ENCODE measurements at places on chromosomes 3 and 15.
A peak's percentile ranks its signal among the peaks of the same experiment; 100 is the strongest.

DNA sequence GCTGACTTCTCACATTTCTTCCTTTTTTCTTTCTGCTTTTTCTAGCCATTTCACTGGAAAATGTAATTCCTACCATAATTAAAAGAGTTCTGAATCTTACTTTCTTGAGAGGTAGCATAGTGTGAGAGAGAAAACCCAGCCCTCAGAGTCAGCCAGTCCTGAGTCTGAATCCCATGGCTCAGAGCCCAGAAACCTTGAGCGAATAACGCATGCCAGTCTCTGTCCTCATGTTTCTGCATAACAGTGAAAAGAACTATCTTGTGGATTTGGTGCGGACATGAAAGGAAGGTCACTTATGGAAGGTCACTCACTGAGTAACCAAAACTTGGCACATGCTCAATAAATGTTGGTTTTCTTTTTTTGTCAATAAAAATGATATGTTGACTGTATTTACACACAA lies 29.3 kb upstream of the SLCO3A1 start:
- no peak overlapping the region for H3K27ac ChIP-seq
- H3K4me3 ChIP-seq = no peak overlapping the region
- peak; percentile 10 for DNase-seq

DNA sequence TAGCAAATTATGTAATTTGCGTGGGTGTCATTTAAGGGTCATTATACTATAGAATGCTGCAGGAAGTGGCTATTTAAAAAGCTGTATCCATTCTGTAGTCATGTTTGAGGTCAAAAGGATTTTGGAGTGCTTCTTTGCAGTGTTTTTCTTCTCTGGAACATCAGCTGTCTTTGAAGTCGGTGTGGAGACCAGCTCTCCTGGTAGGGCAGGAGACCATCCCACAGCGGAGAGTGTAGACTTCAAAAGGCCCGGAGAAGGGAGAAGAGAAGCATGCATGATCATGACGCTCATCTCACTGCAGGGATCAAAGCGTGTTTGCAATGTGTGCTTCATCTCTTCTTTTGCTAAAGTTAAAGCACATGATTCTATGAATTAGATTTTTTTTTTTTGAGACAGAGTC lies 19.9 kb downstream of the PXK start:
- no peak overlapping the region for H3K27ac ChIP-seq
- no peaks in the 10 kb centered on the region for H3K36me3 ChIP-seq
- H3K4me3 ChIP-seq = no peak overlapping the region
- peaks cover 10% of the 10 kb centered on the region for H3K4me1 ChIP-seq
- no peaks in the 10 kb centered on the region for H3K27me3 ChIP-seq

DNA sequence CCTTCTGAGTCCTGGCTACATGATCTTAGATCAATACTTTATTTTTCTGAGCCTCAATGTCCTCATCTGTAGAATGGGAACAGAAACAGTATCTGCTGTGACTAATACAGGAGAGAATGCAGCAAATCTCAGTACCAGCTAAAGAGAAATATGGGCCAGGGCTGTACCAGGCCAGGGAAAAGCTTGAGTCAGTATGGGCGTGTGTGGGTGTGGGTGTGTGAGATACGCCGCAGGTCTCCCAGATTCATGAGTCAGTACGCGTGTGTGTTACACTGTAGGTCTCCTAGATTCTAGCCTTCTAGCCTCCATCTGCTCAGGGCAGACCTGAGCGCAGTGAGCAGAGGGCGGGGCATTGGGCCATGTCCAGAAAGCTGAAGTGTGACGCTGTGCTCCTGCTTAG lies 15.2 kb downstream of the GNAI2 start:
- no peak overlapping the region for H3K27ac ChIP-seq
- H3K27me3 ChIP-seq = no peaks in the 10 kb centered on the region
- peaks cover 2% of the 10 kb centered on the region for H3K36me3 ChIP-seq

- H3K4me3 ChIP-seq = peak overlapping the region; percentile 74
- peak; percentile 73 for DNase-seq
- H3K27ac ChIP-seq = no peak overlapping the region
- H3K27me3 ChIP-seq = peaks cover 100% of the 10 kb centered on the region
These were observed 885 bp downstream of the EFCC1 start for GRCh38 chr3:129001806-129002572.

- peaks cover 21% of the 10 kb centered on the region for H3K36me3 ChIP-seq
- no peaks in the 10 kb centered on the region for H3K27me3 ChIP-seq
- DNase-seq = no peak
- H3K27ac ChIP-seq = no peak overlapping the region
- no peak overlapping the region for H3K4me3 ChIP-seq
- H3K4me1 ChIP-seq = no peaks in the 10 kb centered on the region
These were observed 105.3 kb downstream of the MAP4 start for GRCh38 chr3:47910777-47911440.

- DNase-seq = peak; percentile 64
- H3K4me3 ChIP-seq = no peak overlapping the region
- H3K4me1 ChIP-seq = 0 out of 2 replicates have a peak, but pooled peaks cover 4% of the 10 kb centered on the region
- H3K36me3 ChIP-seq = no peaks in the 10 kb centered on the region
- H3K27me3 ChIP-seq = no peaks in the 10 kb centered on the region
These were observed 43.0 kb upstream of the ABI3BP start for GRCh38 chr3:101036213-101036618.

DNA sequence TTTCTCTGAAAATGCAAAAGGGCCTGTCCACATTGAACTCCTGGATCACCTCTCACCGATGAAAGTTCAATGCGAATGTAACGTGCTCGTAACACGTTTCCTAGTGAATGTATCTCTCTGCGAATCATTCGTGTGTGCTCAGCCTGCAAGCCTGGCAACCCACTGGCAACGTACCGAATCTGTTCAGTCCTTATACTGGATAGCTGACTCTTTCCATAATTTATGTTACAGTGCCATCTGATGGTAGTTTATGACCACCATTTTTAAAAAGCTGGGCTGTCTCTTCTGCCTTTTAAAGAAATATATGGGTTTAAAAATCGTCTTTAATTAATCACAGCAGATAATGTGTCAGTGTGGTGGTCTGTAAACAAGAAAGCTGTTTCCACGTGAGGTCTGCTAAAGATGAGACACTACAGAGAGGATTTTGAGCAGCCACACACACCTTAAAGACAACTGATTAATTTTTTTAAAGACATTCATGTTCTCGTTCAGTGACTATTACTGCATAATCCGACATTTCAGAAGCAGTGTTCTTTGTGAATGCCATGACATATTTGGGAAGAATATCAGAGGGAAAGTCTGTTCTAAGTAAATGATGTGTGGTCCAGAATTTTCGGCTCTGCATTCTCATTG lies 69.4 kb upstream of the FOXP1 start:
- no peak overlapping the region for H3K27ac ChIP-seq
- peaks cover 35% of the 10 kb centered on the region for H3K4me1 ChIP-seq
- DNase-seq = peak; percentile 68
- no peaks in the 10 kb centered on the region for H3K36me3 ChIP-seq

DNA sequence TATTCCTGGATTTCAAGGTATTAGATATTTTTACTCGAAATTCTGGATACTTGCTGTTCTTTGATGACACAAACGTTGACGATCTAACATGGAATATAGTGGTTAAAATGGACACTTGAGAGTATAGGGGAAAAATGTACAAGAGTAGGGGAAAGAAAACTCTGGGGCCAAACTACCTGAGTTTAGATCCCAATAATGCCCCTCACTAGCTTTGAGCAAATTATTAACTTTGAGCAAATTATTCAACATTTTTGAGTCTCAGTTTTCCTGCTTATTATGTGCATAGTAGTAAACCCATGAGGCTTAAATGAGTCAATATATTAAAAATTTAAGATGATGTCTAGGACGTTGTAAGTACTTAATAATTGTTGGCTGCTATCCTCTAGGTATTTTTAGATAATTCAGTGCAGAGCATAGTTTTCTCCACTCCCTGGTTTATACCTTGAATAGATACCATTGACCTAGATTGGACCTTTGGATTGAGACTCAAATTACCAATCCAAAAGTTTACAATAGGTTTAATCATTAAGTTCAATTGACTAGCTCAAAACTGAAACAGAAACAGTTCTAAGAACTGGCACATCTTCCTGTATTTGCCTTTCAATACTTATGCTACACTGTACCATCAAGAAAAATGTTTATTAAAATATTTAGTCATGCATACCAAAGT lies 4.5 kb downstream of the ADGRG7 start:
- no peak overlapping the region for H3K4me3 ChIP-seq
- H3K27me3 ChIP-seq = no peaks in the 10 kb centered on the region
- no peaks in the 10 kb centered on the region for H3K36me3 ChIP-seq

DNA sequence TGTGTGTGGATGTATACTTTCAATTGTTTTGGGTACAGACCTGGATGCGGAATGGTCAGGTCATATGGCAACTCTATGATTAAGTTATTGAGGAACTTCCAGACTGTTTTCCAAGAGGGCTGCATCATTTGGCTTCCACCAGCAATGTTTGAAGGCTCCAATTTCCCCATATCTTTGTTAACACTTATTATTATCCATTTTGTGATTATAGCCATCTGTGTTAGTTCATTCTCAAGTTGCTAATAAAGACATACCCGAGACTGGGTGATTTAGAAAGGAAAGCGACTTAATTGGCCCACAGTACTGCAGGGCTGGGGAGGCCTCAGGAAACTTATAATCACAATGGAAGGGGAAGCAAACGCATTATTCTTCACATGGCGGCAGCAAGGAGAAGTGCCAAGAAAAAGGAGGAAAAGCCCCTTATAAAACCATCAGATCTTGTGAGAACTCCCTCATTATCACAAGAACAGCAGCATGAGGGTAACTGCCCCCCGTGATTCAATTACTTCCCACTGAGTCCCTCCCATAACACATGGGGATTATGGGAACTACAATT lies 31.1 kb upstream of the ALDH1A2 start:
- no peak overlapping the region for H3K4me3 ChIP-seq
- H3K27me3 ChIP-seq = no peaks in the 10 kb centered on the region
- H3K27ac ChIP-seq = no peak overlapping the region
- DNase-seq = no peak
- no peaks in the 10 kb centered on the region for H3K36me3 ChIP-seq

- no peaks in the 10 kb centered on the region for H3K27me3 ChIP-seq
- H3K36me3 ChIP-seq = no peaks in the 10 kb centered on the region
- no peak overlapping the region for H3K4me3 ChIP-seq
- DNase-seq = no peak
These were observed 188.7 kb upstream of the EIF1B start for GRCh38 chr3:40120806-40121205.

DNA sequence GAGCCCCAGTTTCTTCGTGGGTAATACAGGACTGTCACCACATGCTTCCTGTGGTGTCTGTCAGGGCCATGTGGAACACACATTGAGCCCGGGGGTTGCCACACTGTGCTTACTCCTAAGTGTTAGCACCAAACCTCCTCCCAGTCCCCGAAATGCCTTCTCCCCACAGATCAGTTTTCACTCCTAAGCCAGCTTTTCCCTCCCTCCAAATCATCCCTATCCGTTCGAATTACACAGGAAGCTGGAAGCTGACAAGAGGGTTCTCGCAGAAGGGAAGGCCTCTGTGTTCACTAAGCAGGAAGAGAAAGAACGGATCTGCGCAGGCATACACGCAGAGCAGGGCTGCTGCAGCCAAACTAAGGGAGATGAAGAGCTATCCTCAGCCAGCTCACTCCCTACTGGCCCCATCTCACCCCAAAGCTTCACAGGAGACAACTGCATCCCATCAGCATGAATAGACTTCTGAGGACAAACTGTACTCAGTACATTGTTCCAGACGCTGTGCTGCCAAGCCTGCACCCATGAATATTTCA lies 32.3 kb downstream of the XXYLT1 start:
- no peak for DNase-seq
- H3K4me1 ChIP-seq = peaks cover 18% of the 10 kb centered on the region
- H3K27ac ChIP-seq = no peak overlapping the region
- H3K36me3 ChIP-seq = no peaks in the 10 kb centered on the region
- no peak overlapping the region for H3K4me3 ChIP-seq

DNA sequence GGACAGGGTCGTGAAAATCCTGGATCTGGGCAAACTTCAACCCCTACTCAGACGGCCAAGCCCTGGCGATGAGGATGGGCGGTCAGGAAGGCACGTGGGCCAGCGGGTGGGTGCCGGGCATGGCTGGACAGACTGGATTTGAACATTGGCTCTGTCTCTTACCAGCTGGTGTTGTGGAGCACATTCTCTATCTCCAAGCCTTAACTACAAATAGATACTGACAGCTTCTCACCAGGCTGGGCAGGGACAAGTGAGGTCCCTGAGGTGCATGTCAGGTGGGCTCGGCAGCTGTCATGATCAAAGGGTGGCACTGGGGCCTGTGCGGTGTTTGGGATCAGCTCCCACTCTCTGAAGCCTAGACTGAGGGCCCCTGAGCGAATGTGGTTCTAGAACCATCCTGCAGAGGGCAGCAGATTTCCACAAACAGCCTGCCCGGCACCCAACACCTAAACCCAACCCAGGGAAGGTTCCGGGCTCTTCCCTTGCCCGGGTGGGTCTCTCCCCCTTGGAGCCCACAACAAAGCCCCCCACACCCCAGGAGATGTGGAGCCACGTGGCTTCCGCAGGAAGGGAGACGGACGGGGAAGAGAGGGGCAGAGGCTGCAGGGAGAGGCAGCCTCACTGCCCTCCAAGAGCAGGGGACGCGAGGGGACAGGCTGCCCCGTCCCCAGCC lies 58.4 kb downstream of the RGMA start:
- no peak overlapping the region for H3K27ac ChIP-seq
- no peaks in the 10 kb centered on the region for H3K4me1 ChIP-seq
- H3K4me3 ChIP-seq = no peak overlapping the region
- DNase-seq = peak; percentile 87
- H3K27me3 ChIP-seq = no peaks in the 10 kb centered on the region
- H3K36me3 ChIP-seq = no peaks in the 10 kb centered on the region

DNA sequence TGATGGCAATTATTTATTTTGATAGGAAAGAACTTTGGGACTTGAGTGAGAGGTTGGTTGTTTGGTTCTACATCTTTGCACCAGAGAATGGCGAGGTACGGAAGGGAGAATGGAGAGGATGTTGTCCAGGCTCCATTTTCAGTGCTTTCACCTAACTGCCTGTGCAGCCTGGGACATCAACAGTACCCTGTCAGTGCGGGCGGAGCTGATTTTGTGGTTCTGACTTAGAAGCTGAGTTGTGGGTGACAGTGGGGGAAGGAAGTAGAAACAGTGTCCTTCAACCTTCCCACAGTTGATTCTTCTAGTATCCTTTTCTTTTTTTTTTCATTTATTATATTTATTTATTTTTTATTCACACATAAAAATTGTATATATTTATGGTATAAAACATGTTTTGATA lies 95.3 kb downstream of the TIGIT start:
- peaks cover 5% of the 10 kb centered on the region for H3K4me1 ChIP-seq
- no peak overlapping the region for H3K4me3 ChIP-seq
- no peaks in the 10 kb centered on the region for H3K36me3 ChIP-seq
- H3K27ac ChIP-seq = no peak overlapping the region
- no peak for DNase-seq

GRCh38 chr15:101482526-101483371 lies 6.8 kb downstream of the PCSK6 start:
- H3K4me3 ChIP-seq = no peak overlapping the region
- H3K4me1 ChIP-seq = no peaks in the 10 kb centered on the region
- H3K36me3 ChIP-seq = no peaks in the 10 kb centered on the region
- H3K27ac ChIP-seq = no peak overlapping the region
- peaks cover 13% of the 10 kb centered on the region for H3K27me3 ChIP-seq

DNA sequence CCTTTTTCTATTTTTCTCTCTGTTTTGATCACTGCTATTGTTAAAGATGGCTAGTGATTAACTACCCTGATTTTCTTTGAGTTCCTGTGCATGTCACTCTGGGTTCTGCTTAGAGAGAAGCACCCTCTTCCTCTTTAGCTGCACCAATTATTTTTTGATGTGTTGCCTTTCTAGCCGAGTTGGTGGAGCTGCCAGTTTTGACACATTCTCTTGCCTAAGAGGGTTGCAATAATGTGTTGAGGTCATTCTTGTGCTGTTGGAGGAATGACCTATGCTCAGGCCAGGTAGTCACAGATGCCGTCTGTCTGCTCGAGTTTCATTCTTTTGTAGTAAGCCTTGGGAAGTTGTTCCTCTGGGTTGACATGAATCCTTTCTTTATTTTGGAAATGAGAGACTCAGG lies 84.6 kb upstream of the DPH6 start:
- DNase-seq = no peak
- no peak overlapping the region for H3K27ac ChIP-seq
- H3K4me1 ChIP-seq = peaks cover 23% of the 10 kb centered on the region
- H3K27me3 ChIP-seq = no peaks in the 10 kb centered on the region

All from GM23338 (cell line).